ENCODE measurements at places on chromosomes 2 and 18.

- DNase-seq: no peak
Observed at GRCh38 chr2:114128263-114128662, 238.4 kb downstream of the ACTR3 start.

GRCh38 chr2:181142514-181142913, 162.1 kb downstream of the UBE2E3 start:
- no peak for DNase-seq

- no peak for DNase-seq
Observed at GRCh38 chr2:161166538-161167409, 6.5 kb downstream of the TANK start.

DNA sequence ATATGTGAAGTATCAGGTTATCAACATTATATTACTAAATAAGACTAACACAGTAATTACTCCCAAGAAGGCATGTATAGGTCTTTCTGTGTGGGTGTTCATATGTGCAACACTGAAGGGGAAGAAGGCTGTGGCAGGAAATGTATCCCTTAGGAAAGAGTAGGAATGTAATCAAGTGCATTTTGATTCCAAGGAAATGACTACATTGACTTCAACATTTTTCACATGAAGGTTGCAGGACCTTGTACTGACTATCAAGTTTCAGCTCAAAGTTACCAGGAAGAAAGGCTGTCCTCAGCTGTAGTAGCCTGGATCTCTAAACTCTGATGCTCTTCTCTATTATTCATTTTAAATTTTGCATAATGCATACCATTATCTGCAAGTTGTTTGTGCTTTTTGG, 680.8 kb downstream of the NYAP2 start:
- no peak for DNase-seq

- no peak for DNase-seq
Observed at GRCh38 chr2:212052412-212053159, 486.0 kb downstream of the ERBB4 start.

DNA sequence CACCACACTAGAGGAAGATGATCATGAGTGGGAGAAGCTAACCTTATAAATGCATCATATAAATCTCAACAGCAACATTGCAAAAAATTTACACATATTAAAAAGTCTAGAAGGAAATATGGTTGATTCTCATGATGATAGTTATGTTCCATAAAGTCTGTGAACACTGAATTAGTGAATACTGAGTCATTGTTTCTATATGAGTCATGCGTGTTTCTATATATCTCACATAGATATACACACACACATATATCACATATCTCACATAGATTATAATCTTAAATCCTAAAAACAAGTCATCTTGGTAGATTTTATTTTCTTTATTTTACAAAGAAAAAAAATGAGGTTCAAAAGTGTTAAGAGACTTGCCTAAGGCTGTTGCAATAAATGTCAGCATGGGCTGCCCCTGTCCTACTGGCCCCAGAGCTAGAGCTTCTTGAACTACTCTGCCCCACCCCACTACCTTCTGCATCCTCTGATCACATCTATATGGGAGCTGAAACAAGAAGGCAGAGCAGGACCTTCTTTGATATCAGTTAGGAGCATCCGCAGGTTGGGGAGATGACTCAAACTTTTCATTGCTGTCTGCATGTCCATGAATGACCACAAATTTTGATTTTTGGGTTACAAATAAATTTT, 81.8 kb upstream of the ADAM23 start:
- DNase-seq: no peak

DNA sequence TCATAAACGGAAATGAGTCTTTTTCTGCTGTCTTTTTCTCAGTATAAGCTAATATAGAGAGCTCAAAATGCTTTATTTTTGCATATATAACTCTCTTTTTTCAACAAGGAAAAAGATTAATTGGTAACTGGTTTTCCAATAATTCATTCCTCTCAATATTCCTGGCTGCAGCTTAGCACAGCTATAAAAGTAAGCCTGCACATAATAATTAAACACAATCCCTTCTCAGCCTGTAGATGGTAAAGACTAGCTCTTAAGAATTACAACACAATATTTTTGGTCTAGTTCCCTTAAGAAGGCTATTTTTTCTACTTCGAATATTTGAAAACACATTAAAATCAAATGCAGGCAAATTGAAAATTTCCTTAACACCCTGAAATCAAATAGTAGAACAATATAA, 258.0 kb downstream of the DOK6 start:
- DNase-seq: no peak

- DNase-seq: no peak
Observed at GRCh38 chr2:230879271-230879882, 14.6 kb downstream of the ITM2C start.

- no peak for DNase-seq
Observed at GRCh38 chr2:56333812-56334485, 150.2 kb downstream of the CCDC85A start.

DNA sequence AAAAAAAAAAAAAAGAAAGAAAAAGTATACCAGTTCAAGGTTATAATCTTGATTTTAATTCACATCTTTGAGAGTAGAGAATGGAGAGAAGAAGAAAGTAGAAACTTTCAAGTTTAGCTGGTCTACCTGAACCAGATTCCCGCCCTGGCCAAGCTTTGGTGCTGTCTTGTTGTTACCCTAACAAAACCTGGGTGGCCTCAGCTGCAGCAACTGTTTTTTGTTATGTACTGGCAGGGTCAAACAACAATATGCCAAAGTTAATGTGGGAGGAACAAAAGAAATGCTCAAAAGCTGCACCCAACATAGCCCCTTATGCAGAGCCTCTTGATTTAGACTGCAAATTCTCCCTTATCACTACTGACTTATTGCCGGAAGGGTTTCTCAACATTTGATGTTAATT, 165.3 kb upstream of the TFPI start:
- DNase-seq: no peak

- no peak for DNase-seq
Observed at GRCh38 chr18:35590935-35591334, 9.4 kb downstream of the GALNT1 start.

GRCh38 chr2:77161009-77161408, 361.2 kb downstream of the LRRTM4 start:
- DNase-seq: no peak

DNA sequence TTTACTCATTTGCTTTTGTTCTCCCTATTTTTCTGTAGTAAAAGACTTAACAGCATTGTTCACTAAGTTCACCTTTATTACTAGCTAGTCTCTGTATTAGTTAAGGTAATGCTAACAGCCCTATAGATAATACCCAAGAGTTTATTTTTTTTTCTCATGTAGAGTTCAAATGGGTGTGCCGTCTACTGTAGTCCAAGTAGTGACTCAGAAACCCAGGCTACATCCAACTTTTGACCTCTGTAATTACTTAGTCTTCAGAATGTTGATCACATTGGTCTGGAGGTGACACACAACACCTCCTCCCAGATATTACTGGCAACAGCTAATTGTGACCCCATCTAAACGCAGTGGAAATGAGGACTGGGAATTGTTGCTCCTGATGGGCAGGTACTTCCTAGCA, 7.7 kb downstream of the COQ10B start:
- no peak for DNase-seq
